Breast epithelium (tissue), 4 donors: ENCODE measurements at places on chromosomes 12 and 14.

GRCh38 chr12:101923045-101923718 is 45.8 kb downstream of the DRAM1 start:
- H3K27me3 ChIP-seq, result no peaks in the 10 kb centered on the region
- H3K4me3 ChIP-seq, result no peak overlapping the region
- no peak for DNase-seq
- no peaks in the 10 kb centered on the region for H3K4me1 ChIP-seq
- H3K36me3 ChIP-seq, result no peaks in the 10 kb centered on the region
- H3K27ac ChIP-seq, result no peak overlapping the region

GRCh38 chr14:71730471-71730870 is 201.8 kb upstream of the RGS6 start:
- no peaks in the 10 kb centered on the region for H3K36me3 ChIP-seq
- no peak overlapping the region for H3K4me3 ChIP-seq
- H3K4me1 ChIP-seq, result no peaks in the 10 kb centered on the region

GRCh38 chr14:56127156-56127555 is 8.9 kb downstream of the PELI2 start:
- DNase-seq, result no peak
- H3K4me3 ChIP-seq, result no peak overlapping the region
- no peak overlapping the region for H3K27ac ChIP-seq
- H3K4me1 ChIP-seq, result no peaks in the 10 kb centered on the region
- no peaks in the 10 kb centered on the region for H3K36me3 ChIP-seq
- H3K27me3 ChIP-seq, result no peaks in the 10 kb centered on the region

- no peak overlapping the region for H3K4me3 ChIP-seq
- H3K27me3 ChIP-seq, result peaks cover 29% of the 10 kb centered on the region
- no peak for DNase-seq
- peaks cover 15% of the 10 kb centered on the region for H3K4me1 ChIP-seq
- H3K36me3 ChIP-seq, result no peaks in the 10 kb centered on the region
Measured at GRCh38 chr14:102930753-102931579, 8.5 kb downstream of the AMN start.

GRCh38 chr12:94561943-94562411 is 88.4 kb downstream of the TMCC3 start:
- no peaks in the 10 kb centered on the region for H3K36me3 ChIP-seq
- H3K27ac ChIP-seq, result no peak overlapping the region
- peak; percentile 76 for DNase-seq
- no peaks in the 10 kb centered on the region for H3K27me3 ChIP-seq

DNA sequence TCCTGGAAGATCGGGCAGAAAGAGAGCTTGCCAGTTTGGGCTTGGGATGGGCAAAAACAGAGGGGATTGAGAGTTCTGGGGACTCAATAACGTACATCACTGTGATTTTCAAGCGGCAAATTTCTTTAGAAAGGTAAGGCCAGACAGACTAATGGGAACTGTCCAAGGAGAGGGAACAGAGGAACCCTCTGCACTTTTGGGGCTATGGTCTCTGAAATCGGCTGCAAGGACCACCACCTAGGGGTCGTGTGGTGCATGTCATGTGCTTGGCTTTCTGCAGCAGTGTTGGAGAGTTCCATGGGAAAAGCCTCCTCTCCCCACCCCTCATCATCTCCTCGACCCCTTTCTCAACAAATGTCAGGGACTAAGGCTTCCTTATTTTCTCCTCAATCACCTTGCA is 79.6 kb downstream of the PPM1A start:
- no peak for DNase-seq
- no peak overlapping the region for H3K27ac ChIP-seq
- H3K4me3 ChIP-seq, result no peak overlapping the region
- no peaks in the 10 kb centered on the region for H3K27me3 ChIP-seq

GRCh38 chr12:111519083-111519482 is 80.0 kb downstream of the ATXN2 start:
- DNase-seq, result no peak
- H3K4me1 ChIP-seq, result no peaks in the 10 kb centered on the region
- peaks cover 11% of the 10 kb centered on the region for H3K36me3 ChIP-seq
- no peaks in the 10 kb centered on the region for H3K27me3 ChIP-seq
- H3K4me3 ChIP-seq, result no peak overlapping the region

- no peaks in the 10 kb centered on the region for H3K27me3 ChIP-seq
- H3K4me1 ChIP-seq, result no peaks in the 10 kb centered on the region
- no peak for DNase-seq
- no peak overlapping the region for H3K27ac ChIP-seq
- H3K36me3 ChIP-seq, result no peaks in the 10 kb centered on the region
Measured at GRCh38 chr12:105357162-105357691, 26.7 kb downstream of the C12orf75 start.

GRCh38 chr14:65604936-65605335 is 192.4 kb downstream of the FUT8 start:
- H3K36me3 ChIP-seq, result no peaks in the 10 kb centered on the region
- H3K27ac ChIP-seq, result no peak overlapping the region
- no peaks in the 10 kb centered on the region for H3K4me1 ChIP-seq
- H3K27me3 ChIP-seq, result no peaks in the 10 kb centered on the region
- DNase-seq, result no peak

- no peaks in the 10 kb centered on the region for H3K4me1 ChIP-seq
- no peak overlapping the region for H3K4me3 ChIP-seq
- no peaks in the 10 kb centered on the region for H3K27me3 ChIP-seq
- no peaks in the 10 kb centered on the region for H3K36me3 ChIP-seq
Measured at GRCh38 chr12:27622436-27623195, 73.6 kb upstream of the REP15 start.

- H3K27me3 ChIP-seq, result no peaks in the 10 kb centered on the region
- H3K27ac ChIP-seq, result no peak overlapping the region
- H3K4me1 ChIP-seq, result no peaks in the 10 kb centered on the region
- no peak for DNase-seq
- H3K4me3 ChIP-seq, result no peak overlapping the region
- no peaks in the 10 kb centered on the region for H3K36me3 ChIP-seq
Measured at GRCh38 chr12:674272-674781, 11.1 kb upstream of the NINJ2 start.

- H3K4me1 ChIP-seq, result no peaks in the 10 kb centered on the region
- DNase-seq, result no peak
- no peak overlapping the region for H3K4me3 ChIP-seq
- no peaks in the 10 kb centered on the region for H3K27me3 ChIP-seq
- H3K36me3 ChIP-seq, result no peaks in the 10 kb centered on the region
- no peak overlapping the region for H3K27ac ChIP-seq
Measured at GRCh38 chr14:54577494-54577893, 10.6 kb downstream of the SAMD4A start.

- no peaks in the 10 kb centered on the region for H3K36me3 ChIP-seq
- H3K4me1 ChIP-seq, result no peaks in the 10 kb centered on the region
- no peaks in the 10 kb centered on the region for H3K27me3 ChIP-seq
- no peak for DNase-seq
- H3K4me3 ChIP-seq, result no peak overlapping the region
- no peak overlapping the region for H3K27ac ChIP-seq
Measured at GRCh38 chr12:49806321-49806813, 21.8 kb downstream of the NCKAP5L start.

GRCh38 chr12:129877411-129877810 is 26.4 kb downstream of the TMEM132D start:
- H3K27ac ChIP-seq, result no peak overlapping the region
- no peak for DNase-seq
- H3K36me3 ChIP-seq, result no peaks in the 10 kb centered on the region
- H3K27me3 ChIP-seq, result no peaks in the 10 kb centered on the region

DNA sequence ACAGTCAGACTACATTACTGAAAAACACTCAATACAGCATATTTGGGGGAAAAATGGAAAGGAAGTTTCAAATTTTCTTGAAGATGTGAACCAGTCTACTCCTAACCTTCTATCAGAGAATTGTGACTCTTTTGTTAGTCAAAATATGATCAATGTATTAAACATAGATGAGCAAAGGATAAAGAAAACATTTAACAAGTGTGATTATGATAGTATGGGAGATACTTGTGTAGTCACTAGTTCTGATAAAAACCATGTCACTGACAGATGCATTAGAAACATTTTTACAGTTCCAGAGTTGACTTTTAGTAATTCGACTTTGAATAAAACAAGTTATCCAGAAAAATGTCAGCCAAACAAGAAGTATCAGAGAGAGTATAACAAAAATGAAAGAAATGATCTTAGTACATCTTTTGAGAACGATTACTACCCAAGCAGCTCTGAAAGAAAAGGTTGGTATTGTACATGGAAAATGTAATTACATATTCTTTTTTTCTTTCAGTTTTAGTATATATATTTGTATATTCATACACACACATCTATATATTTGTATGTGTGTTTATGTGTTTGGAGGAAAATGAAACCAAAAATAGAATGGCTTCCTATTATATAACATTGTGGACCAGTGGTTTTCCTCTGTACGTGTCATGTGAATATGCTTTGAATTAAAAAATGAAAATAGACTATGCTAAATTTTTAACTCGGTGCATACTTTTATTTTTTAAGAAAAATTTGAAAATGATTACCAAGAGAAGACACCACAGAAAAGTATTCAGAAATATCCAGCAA is 63.3 kb upstream of the ABCD2 start:
- no peaks in the 10 kb centered on the region for H3K36me3 ChIP-seq
- no peak overlapping the region for H3K4me3 ChIP-seq
- H3K27ac ChIP-seq, result no peak overlapping the region
- DNase-seq, result no peak
- no peaks in the 10 kb centered on the region for H3K4me1 ChIP-seq

GRCh38 chr12:116927244-116927940 is 16.6 kb downstream of the FBXW8 start:
- H3K27ac ChIP-seq, result no peak overlapping the region
- H3K4me1 ChIP-seq, result no peaks in the 10 kb centered on the region
- DNase-seq, result no peak
- no peaks in the 10 kb centered on the region for H3K27me3 ChIP-seq
- H3K4me3 ChIP-seq, result no peak overlapping the region

GRCh38 chr14:95308073-95308472 is 11.6 kb downstream of the CLMN start:
- H3K27me3 ChIP-seq, result no peaks in the 10 kb centered on the region
- peak overlapping the region; percentile 71 for H3K27ac ChIP-seq
- no peaks in the 10 kb centered on the region for H3K36me3 ChIP-seq
- H3K4me1 ChIP-seq, result no peaks in the 10 kb centered on the region

- H3K4me3 ChIP-seq, result no peak overlapping the region
- H3K36me3 ChIP-seq, result no peaks in the 10 kb centered on the region
- H3K4me1 ChIP-seq, result no peaks in the 10 kb centered on the region
- no peak for DNase-seq
Measured at GRCh38 chr14:100062590-100062989, 2.6 kb upstream of the EVL start.

DNA sequence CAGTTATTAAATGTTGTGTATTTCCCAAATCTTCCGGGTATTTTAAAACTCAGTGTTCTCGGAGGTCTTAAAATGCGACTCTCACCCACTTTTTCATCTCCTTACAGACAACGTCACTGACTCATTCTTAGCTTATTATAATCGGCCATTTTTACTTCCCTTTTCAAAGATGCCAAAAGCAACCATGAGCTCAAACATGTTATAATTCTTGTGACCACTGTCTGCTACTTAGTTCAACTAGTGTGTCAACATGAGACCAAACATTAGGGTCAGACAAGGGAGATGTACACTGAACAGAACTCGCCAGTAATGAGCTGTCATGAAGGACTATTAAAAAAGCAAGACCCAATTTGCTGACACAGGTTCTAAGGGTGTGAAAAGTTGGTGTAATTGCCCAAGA is 4.2 kb upstream of the GRIP1 start:
- H3K36me3 ChIP-seq, result no peaks in the 10 kb centered on the region
- H3K27me3 ChIP-seq, result no peaks in the 10 kb centered on the region
- H3K27ac ChIP-seq, result no peak overlapping the region
- H3K4me1 ChIP-seq, result no peaks in the 10 kb centered on the region
- H3K4me3 ChIP-seq, result no peak overlapping the region

DNA sequence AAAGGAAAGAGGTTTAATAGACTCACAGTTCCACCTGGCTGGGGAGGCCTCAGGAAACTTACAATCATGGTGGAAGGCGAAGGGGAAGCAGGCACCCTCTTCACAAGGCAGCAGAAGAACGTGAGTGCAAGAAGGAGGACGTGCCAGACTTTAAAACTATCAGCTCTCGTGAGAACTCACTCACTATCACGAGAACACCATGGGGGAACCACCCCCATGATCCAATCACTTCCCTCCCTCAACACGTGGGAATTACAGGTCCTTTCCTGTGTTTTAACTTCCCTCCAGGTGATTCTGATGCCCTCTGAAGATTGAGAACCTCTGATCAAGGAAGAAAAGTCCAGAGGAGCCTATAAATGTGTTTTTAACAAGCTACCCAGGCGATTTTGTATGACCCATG is 358.7 kb downstream of the MED13L start:
- no peak for DNase-seq
- no peak overlapping the region for H3K4me3 ChIP-seq
- H3K4me1 ChIP-seq, result no peaks in the 10 kb centered on the region
- no peaks in the 10 kb centered on the region for H3K36me3 ChIP-seq

- DNase-seq, result no peak
- no peak overlapping the region for H3K27ac ChIP-seq
- H3K27me3 ChIP-seq, result no peaks in the 10 kb centered on the region
- no peak overlapping the region for H3K4me3 ChIP-seq
- no peaks in the 10 kb centered on the region for H3K4me1 ChIP-seq
- H3K36me3 ChIP-seq, result no peaks in the 10 kb centered on the region
Measured at GRCh38 chr14:71489742-71490141, 442.5 kb upstream of the RGS6 start.

GRCh38 chr12:128204711-128205110 is 62.3 kb upstream of the TMEM132C start:
- no peak overlapping the region for H3K4me3 ChIP-seq
- DNase-seq, result no peak
- no peak overlapping the region for H3K27ac ChIP-seq
- H3K4me1 ChIP-seq, result no peaks in the 10 kb centered on the region
- H3K27me3 ChIP-seq, result peaks cover 6% of the 10 kb centered on the region

DNA sequence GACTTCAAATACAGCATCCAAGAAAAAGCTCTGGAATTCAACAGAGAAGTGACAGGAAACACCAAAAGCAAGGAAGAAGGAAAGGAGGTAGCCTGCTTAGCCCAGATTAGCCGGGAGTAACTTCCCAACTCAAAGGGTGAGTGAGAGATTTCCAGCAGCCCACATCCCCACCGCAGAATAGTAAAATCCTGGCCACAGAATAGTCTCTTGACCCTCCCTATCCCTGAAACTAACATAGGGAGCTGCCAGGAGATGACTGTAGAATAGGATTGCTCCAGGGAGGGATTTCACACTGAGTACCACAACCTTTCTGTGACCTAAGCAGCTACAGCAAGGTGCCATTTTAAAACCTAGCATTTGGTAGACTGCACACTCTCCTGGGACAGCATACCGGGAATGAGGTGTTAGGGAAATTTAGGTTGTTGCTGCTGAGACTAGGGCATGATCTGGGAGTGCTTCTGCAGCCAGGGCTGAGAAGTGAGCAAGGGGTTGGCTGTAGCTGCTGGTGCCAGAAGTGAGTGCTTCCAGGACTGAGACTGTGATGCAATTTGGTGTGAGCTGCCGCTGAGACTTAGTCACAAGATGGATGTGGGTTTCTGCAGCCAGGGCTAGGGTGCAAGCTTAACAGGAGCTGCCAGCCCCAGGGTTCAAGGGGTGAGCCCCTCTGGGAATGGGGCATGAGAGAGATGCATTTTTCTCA is 66.0 kb downstream of the TMTC3 start:
- no peak for DNase-seq
- no peak overlapping the region for H3K4me3 ChIP-seq
- no peaks in the 10 kb centered on the region for H3K36me3 ChIP-seq
- no peaks in the 10 kb centered on the region for H3K4me1 ChIP-seq
- no peaks in the 10 kb centered on the region for H3K27me3 ChIP-seq
- peak overlapping the region; percentile 8 for H3K27ac ChIP-seq

- no peak overlapping the region for H3K27ac ChIP-seq
- no peaks in the 10 kb centered on the region for H3K36me3 ChIP-seq
- no peaks in the 10 kb centered on the region for H3K4me1 ChIP-seq
- no peaks in the 10 kb centered on the region for H3K27me3 ChIP-seq
- no peak overlapping the region for H3K4me3 ChIP-seq
Measured at GRCh38 chr12:47561746-47562145, 144.1 kb downstream of the RPAP3 start.
